ENCODE measurements at places on chromosomes 6 and 20. TPM values are rescaled to one million over a fixed set of nuclear protein-coding genes. Genes with fewer than 3 reads are reported as not detected.

- no peak for DNase-seq
Measured at GRCh38 chr6:44642349-44642748, 254.8 kb downstream of the CDC5L start.

- no peak for DNase-seq
Measured at GRCh38 chr6:46284475-46284874, 113.7 kb upstream of the ENPP5 start.

DNA sequence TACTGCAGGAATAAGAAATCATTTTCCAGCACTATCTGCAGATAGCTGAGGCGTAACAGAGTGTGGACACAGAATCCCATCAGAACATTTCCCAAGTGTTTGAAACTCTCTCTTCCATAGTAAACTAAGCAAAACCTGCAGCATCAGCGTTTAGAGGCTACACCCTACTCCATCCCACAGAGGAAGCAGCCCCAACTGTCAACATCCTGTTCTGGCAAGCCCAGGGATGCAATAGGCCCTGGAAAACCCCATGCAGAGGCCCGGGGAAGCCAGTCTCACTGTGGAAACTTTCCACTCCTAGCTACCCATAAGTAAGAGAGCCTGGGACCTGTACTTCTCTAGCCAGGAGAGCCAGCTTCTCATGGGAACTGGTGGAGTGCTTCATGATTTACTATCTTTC, 129.4 kb downstream of the LY86 start:
- DNase-seq: no peak

GRCh38 chr6:141788096-141788495, 344.6 kb upstream of the GJE1 start:
- DNase-seq: no peak

C2 gene
- total RNA-seq: 0.82 TPM

DNA sequence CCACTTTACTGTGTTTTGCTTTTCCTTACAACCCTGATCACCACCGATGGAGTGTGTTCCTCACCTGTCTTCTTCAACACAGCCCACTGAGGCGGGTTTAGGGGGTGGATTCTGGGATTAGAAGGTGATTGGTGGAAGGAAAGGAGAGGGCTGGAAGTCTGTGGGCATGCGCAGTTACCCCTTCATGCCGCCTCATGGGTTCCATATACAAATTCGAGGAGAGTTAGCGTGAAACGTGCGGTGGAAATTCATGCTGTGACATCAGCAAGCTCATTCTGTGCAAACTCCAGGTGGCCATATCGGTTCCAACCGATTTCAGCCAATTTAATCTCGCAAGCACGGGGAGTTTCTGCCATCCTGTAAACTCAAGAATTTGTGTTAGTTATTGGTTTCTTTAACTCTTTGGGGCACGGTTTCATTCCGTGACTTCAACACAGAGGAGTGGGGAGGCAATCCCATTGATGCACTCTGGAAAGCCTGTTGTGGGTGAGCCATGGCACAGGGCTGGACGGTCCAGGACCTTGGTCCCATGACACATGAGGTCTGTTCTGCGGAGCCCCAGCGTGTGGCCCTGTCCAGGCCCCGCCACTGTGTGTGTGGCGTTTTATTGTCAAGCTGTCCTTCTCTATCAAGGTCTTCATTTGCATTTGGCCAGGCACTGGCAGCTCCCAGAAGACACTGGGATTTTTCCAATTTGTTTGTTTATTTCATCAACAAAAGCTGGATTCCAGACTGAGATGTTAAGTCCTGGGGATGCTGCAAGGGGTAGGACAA, 482.8 kb upstream of the SULF2 start:
- DNase-seq: no peak

DNA sequence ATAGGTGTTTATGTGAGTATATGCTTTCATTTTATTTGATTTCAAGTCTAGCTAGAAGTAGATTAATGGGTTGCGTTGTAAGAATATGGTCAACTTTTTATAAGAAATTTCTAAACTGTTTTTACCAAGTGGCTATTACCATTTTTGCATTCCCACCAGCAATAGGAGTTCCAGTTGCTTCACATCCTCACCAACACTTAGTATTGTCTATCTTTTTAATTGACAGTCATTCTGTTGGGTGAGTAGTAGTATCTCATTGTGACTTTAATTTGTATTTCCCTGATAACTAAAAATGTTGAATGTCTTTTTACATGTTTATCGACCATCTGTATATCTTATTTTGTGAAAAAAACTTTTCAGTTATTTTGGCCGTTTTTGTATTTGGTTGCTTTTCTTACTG, 135.3 kb downstream of the AKAP7 start:
- no peak for DNase-seq

All from endothelial cell (in vitro differentiated cells).